Ureter (tissue), 1 donor: ENCODE measurements at places on chromosomes 4 and X. TPM values are rescaled to one million over a fixed set of nuclear protein-coding genes. Genes with fewer than 3 reads are reported as not detected.

Gene CLIC2
- 16.7 TPM for total RNA-seq

DNA sequence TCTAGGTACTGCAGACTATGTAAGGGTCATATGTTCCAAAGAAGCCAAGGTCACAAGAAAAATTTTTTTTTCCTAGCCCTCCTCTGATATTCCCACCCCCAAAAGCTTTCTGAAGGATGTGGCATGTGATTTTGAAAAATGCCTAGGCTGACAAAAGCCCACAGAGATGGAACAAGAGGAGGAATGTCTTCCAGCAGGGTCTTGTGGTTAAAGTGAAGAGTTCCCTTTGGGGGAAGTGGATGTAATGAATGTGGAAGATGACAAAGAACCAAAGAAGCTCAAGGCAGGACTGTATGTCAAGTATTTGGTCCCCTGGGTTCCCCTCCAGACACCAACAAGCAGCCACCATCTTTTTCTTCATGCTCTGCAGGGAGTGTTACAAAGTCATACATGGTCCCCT is 268.8 kb downstream of the BCOR start:
- DNase-seq = no peak

Gene ADH1A
- not detected for total RNA-seq

GRCh38 chr4:123841447-123842121 is 445.0 kb downstream of the SPRY1 start:
- no peak for DNase-seq

DNA sequence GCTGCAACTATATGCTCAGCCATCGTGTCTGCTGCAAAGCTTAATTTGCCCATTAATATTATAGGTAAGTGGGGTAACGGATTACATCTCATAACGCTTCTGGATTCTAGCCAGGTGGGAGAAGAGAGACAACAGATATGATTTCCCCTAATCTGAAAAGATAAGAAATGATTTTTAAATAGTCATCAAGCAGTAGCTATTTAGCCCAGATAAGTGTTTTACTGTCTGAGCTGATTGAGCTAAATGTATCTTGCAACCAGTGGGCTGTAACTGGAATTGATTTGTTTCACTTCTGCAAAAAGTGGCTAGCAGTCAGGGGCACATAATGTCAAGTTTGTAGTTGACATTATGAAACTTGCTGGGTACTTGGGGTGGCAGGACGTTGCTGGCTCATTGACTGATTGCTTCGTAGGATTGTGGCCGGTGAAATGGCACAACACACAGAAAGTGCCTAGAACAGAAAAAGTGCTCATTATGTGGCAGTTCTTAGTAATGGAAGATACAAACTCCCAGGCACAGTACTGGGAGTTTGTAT is 18.5 kb downstream of the LAP3 start:
- no peak for DNase-seq

Gene OGT
- 225 TPM for total RNA-seq

DNA sequence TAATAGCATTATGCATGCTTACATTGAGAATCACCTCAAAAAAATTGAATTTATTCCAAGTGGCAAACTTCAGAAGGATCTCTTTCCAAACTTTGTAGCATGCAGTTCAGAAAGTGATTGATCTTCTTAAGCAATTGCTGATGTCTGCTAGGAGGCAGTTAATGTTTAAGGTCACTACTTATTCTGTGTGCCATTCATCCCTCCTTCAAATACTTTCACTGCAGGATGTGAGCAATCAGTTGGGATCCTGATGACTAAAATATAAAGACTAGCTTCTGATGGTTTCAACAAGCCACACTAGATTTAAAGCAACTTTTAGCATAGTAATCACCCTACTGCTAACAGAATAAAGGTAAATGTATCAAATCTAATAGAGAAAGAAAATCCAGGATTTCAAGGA is 414.1 kb downstream of the ADGRL3 start:
- no peak for DNase-seq

DNA sequence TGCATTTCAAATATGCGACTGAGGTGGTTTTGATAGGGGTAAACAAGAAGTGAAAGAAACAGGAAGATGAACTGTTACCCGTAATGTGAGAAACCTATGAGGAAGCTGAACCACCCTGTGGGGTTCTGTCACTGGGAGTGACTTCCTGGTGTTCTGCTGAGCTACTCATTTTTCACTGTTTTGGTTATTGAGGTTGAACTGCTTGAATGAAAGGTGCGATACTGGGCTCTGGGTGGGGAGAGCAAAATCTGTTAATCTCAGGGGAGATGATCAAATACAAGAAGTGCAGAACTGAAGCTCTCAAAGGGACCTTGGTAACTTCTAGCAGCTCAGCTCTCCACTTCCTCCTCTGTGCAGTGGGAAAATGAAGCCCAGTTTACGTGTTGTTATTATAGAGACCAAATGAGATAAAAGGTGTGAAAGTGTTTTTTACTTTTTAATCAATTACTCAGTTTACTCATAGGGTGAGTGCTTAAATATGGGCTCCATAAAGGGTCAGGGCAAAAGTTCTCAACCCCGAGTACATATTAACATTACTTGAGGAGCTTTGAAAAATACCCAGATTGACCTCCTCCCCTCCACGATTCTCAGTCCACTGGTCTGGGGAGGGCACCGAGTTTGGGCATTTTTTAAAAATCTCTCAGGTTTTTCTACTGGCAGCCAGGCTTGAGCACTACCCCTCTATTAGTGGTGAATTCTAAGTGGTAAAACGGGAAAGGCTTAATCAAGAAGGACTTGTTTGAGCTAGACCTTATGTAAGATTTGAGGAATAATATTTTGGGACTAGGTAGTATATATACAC is 66.7 kb downstream of the COQ2 start:
- DNase-seq = peak; percentile 48

DNA sequence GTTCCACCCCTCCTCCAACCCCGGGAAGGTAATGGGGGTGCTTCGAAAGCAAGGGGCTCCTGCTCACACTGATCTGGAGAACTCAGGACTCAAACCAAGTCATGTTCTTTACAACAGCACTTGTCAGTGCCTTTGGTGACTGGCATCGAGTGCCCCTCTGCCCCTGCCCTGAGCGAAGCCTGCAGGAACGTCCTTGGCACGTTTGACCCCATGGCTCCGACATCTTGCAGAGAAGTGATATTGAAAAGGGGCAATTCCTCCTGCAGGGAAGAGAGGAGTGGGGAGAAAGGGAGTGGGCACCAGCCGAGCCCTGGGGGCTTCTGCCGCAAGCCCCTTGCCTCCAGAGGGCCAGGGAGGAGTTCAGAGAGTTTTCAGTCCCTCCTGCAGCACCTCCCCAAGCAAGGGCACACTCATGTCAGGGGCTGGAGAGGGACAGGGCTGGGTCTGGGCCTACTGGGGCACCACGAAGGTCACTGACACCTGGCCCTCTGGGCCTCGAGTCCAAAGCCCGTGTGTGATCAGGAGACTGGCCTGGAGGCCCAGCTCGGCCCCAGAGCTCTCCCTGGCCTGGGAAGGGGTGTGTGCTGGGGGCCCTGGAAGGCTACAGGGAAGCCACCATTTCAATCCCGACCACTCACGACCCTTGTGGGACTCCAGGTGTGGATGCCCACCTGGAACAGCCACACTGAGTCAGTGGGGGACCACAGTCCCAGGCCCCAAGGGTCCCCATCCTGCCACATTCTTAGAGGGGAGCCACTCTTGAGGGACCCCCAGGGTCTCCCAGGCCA is 94.9 kb upstream of the NKX1-1 start:
- DNase-seq = no peak

Gene ARMCX4
- 29.8 TPM for total RNA-seq

GRCh38 chrX:132692526-132692925 is 203.7 kb upstream of the MBNL3 start:
- no peak for DNase-seq

GRCh38 chrX:119690921-119691716 is 1.8 kb downstream of the SEPTIN6 start:
- no peak for DNase-seq

Gene TGIF2LX
- not detected for total RNA-seq

- DNase-seq = no peak
Measured at GRCh38 chrX:6959006-6959405, 188.5 kb upstream of the STS start.

DNA sequence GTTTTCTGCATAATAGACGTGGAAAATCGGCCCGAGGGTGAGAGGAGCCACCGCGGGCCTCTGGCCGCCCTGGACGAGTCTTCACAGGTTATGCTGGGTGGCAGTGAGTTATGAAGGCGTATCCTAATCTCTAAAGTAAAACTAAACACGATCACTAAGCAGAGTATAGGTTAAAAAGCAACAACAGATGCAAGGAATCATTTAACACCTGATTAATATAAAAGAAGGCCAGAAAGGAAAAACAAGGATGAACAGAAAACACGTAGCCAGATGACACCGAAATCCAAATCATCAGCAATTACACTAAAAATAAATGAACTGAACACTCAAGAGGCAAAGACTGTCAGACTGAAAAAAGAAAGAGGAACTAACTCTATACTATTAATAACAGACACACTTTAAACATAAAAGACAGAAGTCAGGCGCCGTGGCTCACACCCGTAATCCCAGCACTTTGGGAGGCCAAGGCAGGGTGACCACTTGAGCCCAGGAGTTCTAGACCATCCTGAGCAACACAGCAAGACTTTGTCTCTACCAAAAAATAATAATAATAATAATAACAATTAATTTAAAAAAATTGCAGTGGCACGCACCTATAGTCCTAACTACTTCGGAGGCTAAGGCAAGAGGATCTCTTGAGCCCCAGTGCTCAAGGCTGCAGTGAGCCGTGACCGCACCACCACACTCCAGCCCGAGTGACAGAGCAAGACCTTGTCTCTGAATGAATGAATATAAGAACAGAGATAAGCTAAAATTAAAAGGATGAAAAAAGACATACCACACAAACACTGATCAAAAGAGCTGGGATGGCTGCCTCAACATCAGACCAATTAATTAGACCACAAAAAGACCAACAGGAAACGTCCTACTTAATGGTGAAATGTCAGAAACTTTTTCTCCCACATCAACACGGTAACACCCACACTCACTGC is 30.0 kb downstream of the CTBP1 start:
- no peak for DNase-seq

Gene STAG2
- 68.4 TPM for total RNA-seq

- no peak for DNase-seq
Measured at GRCh38 chr4:147360301-147360700, 120.6 kb upstream of the EDNRA start.

Gene PSAPL1
- not detected for total RNA-seq

Gene GUCY1A1
- total RNA-seq = 21.0 TPM

DNA sequence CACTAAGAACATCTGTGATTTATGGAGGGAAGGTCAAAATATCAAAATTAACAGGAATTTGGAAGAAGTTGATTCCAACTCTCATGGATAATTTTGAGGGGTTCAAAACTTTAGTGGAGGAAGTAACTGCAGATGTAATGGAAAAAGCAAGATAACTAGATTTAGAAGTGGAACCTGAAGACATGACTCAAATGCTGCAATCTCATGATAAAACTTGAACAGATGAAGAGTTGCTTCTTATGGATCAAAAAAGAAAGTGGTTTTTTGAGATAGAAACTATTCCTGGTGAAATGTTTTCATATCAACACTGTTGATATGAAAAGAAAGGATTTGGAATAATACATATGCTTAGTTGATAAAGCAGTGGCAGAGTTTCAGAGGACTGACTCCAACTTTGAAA is 9.7 kb downstream of the TMPRSS11F start:
- DNase-seq = no peak

DNA sequence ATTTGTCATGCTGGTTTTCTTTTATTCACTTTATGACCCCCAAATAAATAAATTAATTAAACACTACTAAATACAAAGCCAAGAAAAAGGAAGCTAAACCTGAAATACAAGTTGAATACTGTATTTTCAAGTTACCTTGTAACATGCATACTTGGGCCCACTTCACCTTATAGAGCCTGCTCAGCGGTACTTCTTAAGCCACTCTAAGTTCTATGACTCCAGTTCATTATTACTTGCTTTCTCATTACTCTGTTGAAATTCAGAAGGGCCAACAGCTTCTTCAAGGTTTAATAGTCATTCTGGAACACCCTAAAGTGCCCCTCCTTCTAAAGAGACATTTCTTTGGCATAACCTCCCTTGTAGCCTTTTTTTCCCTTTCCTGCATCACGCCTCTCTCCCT is 844.5 kb downstream of the RPA4 start:
- no peak for DNase-seq

Gene SMC1A
- 76.4 TPM for total RNA-seq

DNA sequence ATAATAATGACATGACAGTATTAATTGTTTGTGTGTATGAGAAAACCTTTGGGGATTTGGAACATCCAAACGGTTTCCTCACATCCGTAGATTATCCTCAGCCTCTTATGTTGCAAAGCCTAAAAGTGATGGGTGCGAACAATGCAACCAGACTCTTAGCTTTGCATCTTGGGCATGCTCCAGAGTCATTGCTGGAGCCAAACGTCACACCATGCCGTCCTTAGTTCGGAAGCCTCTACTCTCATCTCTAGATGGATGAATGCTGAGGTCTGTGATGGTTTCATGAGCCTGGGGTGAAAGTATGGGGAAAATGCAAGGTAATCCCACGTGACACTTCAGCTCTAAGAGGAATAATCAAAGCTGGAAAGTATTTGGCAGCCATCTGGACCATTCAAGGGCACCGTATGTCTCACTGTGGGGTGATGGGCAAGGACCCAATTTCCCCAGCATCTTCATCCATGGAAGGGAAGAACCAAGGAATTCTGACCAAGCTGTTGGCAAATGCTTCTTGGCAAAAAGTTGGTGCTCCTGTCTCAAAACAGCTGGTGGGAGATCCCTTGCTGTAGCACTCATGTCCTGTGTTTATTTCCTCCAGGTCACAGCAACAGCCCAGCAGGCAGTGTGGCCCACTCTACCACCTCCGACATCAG is 6.3 kb upstream of the RTL5 start:
- DNase-seq = no peak

DNA sequence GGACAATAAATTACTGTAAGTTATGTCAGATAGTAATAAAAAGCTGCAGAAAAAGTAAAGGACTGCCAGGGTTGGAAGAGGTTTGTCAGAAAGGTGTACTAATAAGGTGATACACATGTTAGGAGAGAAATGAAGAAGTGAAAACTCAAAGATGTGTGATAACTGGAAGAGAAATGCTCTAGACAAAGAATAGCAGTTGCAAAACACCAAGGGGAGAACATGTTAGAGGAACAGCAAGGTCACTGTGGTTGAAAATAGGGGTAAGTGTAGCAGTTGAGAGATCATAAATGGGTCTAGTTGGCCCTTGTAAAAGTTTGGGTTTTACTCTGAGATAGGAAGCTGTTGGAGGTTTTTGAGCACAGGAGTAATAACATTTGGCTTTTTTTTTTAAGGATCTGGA is 46.9 kb downstream of the HSPA4L start:
- DNase-seq = no peak

GRCh38 chr4:112182604-112183003 is 37.4 kb downstream of the FAM241A start:
- DNase-seq = no peak

GRCh38 chr4:39530682-39531081 is 3.4 kb upstream of the UGDH start:
- no peak for DNase-seq

DNA sequence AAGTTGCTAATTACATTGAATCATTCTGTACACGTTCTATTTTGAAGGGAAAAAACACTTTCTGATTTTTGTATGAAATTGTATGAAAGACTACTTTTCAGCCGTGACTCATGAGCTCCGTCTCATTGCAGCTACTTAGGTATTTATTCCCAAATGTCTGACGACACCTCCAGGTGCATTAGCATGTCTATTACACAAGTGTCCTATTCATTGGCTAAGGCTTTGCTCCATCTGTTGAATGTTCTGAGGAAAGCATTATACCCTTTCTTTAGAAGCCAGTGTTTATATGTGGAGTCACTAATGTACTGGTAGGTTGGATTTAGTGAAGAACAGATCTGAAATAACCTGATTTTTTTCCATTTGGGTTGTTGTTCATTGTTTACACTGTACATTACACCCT is 51.8 kb downstream of the MAP7D3 start:
- no peak for DNase-seq
